Omental fat pad (tissue), 4 donors: ENCODE measurements at places on chromosomes 4 and X.

- DNase-seq: no peak
These were observed 26.8 kb downstream of the OCIAD2 start for GRCh38 chr4:48879561-48880442.

- DNase-seq: no peak
These were observed 219.2 kb downstream of the MAML3 start for GRCh38 chr4:139934708-139935195.

- no peak for DNase-seq
These were observed 2028.3 kb downstream of the PCDH7 start for GRCh38 chr4:32748498-32748897.

DNA sequence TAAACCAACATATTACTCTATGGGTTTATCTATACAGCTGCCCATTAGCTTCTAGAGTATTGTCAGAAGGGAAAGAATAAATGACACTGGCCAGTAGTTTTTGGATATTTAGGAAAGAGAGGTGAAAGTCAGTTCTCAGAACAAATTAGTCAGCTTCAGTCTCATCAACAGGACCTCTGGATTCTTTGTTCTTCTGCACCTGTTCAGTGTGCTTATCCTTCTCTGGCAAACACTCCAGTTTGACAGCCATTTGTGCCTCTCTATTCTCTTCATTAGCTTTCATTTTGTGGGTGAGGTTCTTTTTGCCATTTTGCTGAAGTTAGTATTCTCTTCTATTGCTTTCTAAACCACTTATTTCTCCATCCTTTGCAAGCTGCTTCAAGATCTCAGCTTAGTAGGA lies 107.0 kb downstream of the PCDH18 start:
- no peak for DNase-seq

- no peak for DNase-seq
These were observed 124.5 kb upstream of the CASK start for GRCh38 chrX:42047886-42048285.

DNA sequence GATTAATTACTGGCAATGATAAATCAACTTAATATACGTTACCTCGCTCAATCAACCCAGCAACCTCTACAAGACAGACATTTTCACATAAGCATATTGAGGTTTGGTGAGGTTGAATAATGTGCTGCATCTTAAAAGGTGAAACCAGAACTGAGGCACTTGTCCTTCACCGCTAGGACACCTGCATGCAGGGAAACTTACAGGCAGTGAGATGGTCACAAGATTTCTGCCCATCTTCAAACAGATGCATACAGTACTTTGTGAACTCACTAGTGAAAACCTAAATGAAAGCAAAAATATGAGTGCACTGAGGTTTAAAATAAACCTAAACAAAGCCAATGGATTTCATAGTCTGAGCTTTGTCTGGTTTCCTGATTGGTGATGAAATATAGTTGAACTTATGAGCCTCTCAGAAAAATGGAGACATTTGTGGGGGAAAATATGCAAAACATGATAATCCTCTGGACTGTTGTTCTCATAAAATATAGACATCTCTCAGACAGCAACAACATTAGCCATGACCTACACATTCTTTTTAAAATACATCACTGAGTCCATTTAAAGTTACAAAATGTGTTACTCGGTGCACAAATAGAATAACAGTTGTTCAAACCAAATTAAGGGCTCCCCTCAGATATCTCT lies 20.9 kb upstream of the PRSS12 start:
- no peak for DNase-seq

- DNase-seq: no peak
These were observed 66.7 kb downstream of the GPM6A start for GRCh38 chr4:175745329-175745728.
